ENCODE measurements at places on chromosomes 5 and 9. TPM values are rescaled to one million over a fixed set of nuclear protein-coding genes. Genes with fewer than 3 reads are reported as not detected.

GRCh38 chr9:136754059-136754572 is 3.9 kb downstream of the LCN8 start:
- H3K4me3 ChIP-seq = no peak overlapping the region
- H3K36me3 ChIP-seq = no peaks in the 10 kb centered on the region
- no peaks in the 10 kb centered on the region for H3K4me1 ChIP-seq
- no peak for DNase-seq

DNA sequence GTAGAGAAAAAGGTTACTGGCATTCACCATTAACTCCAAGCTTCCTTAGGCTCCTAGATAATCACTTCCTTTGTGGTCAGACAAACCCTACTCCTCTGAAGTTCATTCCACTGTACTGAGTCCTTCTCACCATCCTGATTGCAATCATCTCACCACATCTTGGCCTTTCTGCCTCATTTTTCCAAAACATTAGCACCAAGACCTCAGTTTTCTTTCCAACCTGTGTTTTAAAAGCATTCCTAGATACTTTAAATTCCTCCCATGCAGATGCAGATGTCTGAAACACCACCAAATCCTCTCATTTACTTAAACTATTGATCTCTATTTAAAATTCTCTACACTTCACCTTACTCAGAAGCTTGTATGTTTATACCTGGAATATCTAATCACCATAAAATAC is 961.3 kb upstream of the CTNND2 start:
- no peak overlapping the region for H3K4me3 ChIP-seq
- H3K27me3 ChIP-seq = no peaks in the 10 kb centered on the region
- H3K27ac ChIP-seq = no peak overlapping the region

DNA sequence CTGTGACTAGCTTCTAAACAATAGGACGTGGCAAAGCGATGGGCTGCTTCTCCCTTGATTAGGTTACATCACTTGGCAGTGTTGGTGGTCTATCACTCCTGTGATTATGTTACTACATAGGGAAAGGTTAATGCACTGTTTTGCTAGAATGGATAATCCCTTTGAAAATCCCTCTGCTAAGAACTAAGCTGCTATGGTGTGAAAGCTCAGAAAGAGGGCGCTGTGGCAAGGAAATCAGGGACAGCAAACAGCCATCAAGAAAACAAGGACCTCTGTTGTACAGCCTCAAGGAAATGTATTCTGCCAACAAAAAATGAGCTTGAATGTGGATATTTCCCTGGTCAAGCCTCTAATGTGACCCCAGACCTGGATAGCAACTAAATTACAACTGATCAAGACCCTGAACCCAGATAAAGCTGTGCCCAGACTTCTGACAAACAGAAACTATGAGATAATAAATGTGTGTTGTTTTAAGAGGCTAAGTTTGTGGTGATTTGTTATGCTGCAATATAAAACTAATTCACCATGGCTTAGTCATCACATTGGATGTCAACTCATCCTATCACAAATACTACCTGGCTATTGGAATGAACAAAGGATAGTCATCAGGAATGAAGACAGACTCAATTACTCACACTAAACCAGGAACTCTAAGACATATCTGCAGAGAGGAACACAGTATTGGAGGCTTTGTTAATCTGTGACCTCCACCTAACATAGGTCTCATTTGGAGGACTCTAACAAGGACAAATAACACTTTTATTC is 1215.9 kb downstream of the EFNA5 start:
- no peak overlapping the region for H3K4me3 ChIP-seq
- no peaks in the 10 kb centered on the region for H3K36me3 ChIP-seq
- H3K27me3 ChIP-seq = no peaks in the 10 kb centered on the region
- H3K27ac ChIP-seq = no peak overlapping the region
- peak; percentile 36 for DNase-seq
- no peaks in the 10 kb centered on the region for H3K4me1 ChIP-seq

- H3K36me3 ChIP-seq = peaks cover 79% of the 10 kb centered on the region
- H3K27me3 ChIP-seq = no peaks in the 10 kb centered on the region
- no peak overlapping the region for H3K4me3 ChIP-seq
- peaks cover 7% of the 10 kb centered on the region for H3K4me1 ChIP-seq
- H3K27ac ChIP-seq = no peak overlapping the region
Measured at GRCh38 chr9:116390303-116391228, 237.0 kb downstream of the PAPPA start.

DNA sequence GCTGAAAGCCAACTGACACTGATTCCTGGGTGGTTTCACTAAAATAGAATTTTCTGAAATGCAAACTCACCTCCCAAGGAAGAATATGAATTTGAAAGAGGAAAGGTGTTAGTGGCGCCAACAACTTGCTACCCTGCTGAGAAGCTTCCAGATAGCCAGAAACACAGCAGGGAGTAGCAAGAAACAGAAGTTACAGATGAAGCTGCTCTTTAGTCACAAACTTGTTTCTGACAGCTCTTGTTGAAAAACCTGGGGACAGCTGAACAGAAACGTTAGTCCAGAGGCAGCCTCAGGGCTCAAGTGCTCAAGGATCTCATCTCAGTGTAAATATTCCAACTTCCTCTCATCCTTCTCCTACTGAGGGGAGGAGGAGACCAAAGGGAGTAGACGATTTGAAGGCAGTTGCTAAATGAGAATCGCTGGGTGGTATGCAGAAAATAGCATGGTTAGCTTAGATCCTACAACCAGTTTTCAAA is 184.1 kb downstream of the PDE4D start:
- peak overlapping the region; percentile 68 for H3K27ac ChIP-seq
- no peak overlapping the region for H3K4me3 ChIP-seq
- H3K27me3 ChIP-seq = no peaks in the 10 kb centered on the region
- H3K4me1 ChIP-seq = peaks cover 2% of the 10 kb centered on the region

DNA sequence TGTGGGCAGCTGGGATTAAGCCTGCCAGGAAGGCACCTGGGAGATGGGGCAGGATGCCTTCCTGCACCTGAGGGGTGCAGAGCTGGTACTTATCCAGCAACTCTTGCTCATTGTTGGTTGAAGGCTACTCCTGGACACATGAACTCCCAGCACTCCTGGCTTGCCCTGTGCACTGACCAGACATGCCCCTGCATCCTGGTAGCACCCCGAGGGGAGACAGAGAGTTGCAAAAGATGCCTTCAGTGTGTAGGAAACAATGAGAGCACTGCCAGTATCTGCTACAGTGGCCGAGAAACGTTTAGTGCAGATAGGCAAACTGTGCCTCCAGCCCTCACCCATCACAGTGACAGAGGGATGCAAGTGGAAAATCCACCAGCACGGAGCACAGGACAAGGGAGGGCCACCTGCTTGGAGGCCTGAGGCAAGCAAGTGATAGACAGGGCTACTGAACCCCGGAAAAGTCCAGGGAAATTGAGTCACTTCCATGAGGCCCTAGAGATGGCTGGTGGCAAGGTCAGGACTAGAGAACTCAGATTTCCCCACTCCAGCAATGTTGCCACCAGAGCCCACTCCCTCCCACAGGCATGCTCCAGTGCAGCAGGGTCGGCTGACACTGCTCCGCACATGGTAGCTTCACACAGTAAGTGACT is 171.1 kb downstream of the FSTL4 start:
- no peak overlapping the region for H3K27ac ChIP-seq
- H3K36me3 ChIP-seq = no peaks in the 10 kb centered on the region
- DNase-seq = no peak
- no peaks in the 10 kb centered on the region for H3K4me1 ChIP-seq
- no peak overlapping the region for H3K4me3 ChIP-seq

DNA sequence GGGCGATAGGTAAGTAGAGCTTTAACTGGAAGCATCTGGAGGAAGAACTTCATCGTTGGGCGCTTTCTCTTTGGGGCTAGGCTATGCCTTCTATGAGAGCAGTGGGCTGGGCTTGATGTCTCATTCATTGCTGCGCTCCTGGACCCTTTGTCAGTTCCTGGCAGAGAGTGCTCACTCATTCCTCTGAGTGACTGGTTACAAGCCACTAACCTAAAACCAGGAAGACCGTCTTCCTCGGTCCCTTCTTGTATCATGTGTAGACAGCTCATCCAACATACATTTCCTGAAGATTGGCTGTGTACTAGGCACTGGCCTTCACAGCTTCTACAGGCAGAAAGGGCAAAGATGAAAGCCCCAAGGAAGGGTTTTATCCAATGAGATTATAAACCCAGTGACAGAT is 6.4 kb downstream of the SWI5 start:
- H3K36me3 ChIP-seq = peaks cover 16% of the 10 kb centered on the region
- H3K4me3 ChIP-seq = no peak overlapping the region
- H3K27me3 ChIP-seq = no peaks in the 10 kb centered on the region
- H3K4me1 ChIP-seq = peaks cover 1% of the 10 kb centered on the region

GRCh38 chr5:11390291-11390767 is 513.9 kb downstream of the CTNND2 start:
- no peak overlapping the region for H3K27ac ChIP-seq
- no peak overlapping the region for H3K4me3 ChIP-seq
- peaks cover 4% of the 10 kb centered on the region for H3K27me3 ChIP-seq
- no peak for DNase-seq

- no peaks in the 10 kb centered on the region for H3K4me1 ChIP-seq
- no peak overlapping the region for H3K27ac ChIP-seq
- no peak for DNase-seq
- H3K4me3 ChIP-seq = no peak overlapping the region
- no peaks in the 10 kb centered on the region for H3K36me3 ChIP-seq
Measured at GRCh38 chr5:72541501-72542225, 34.5 kb upstream of the ZNF366 start.

GRCh38 chr9:93080406-93080805 is 15.6 kb upstream of the CARD19 start:
- no peak for DNase-seq
- H3K27me3 ChIP-seq = no peaks in the 10 kb centered on the region
- H3K4me3 ChIP-seq = no peak overlapping the region
- no peaks in the 10 kb centered on the region for H3K36me3 ChIP-seq
- peaks cover 3% of the 10 kb centered on the region for H3K4me1 ChIP-seq

PLAC8L1 gene
- 0.27 TPM for polyA plus RNA-seq

MORN5 gene
- polyA plus RNA-seq = not detected

SMIM33 gene
- not detected for polyA plus RNA-seq

PCSK5 gene
- 1.5 TPM for polyA plus RNA-seq

PCDHGA11 gene
- 7.5 TPM for polyA plus RNA-seq

PPIC gene
- 38.8 TPM for polyA plus RNA-seq
